ENCODE measurements at places on chromosomes 3 and 15.

GRCh38 chr3:81152156-81152555 lies 609.3 kb downstream of the GBE1 start:
- no peak for DNase-seq

DNA sequence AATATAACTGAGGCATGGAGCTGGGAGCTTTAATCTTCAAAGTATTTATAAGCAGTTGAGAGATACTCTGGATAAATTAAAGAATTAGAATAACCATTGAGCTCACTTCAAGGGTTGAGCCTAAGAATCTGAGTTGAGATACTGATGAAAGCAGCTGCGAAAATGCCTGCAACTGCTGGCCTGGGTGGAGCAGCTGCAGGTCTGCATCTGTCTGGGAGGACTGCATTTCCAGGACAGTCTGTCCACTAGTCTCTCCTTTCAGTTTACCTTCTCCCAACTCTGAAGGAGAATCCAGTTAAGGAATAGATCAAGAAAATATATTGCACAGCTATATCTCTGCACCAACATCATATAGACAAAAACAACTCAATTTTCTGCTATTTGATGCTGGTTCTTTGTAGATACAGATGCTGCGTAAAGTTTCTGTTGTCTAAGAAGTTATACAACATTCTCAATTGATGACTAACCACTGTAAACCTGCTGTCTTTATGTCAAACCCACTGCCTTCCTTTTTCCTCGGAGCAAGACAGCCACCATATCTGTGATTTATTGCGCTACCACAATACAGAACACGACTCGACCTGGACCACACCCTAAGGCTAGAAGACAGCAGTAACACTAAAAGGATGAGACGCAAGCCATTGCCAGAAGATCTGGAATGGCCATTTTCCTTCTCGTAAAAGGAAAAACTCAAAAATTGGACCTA lies 245.1 kb downstream of the MAGI1 start:
- no peak for DNase-seq

DNA sequence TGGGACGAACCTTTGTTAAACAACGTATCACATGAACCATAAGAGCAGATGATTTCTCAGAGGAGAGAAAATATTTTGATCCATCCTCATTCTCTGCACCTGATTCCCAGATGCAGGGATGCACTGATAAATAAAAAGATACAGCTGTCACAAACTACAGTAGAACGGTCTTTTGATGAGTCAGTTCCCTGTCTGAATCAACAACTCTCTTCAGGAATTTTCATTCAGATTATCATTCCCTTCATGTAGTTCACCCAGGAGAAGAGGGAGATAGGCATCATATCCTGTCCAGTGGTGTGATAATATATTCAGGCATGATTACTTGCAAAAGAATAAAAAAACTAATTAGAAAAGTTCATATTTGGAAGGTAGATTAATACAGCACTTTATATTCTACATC lies 521.5 kb downstream of the PYDC2 start:
- no peak for DNase-seq

DNA sequence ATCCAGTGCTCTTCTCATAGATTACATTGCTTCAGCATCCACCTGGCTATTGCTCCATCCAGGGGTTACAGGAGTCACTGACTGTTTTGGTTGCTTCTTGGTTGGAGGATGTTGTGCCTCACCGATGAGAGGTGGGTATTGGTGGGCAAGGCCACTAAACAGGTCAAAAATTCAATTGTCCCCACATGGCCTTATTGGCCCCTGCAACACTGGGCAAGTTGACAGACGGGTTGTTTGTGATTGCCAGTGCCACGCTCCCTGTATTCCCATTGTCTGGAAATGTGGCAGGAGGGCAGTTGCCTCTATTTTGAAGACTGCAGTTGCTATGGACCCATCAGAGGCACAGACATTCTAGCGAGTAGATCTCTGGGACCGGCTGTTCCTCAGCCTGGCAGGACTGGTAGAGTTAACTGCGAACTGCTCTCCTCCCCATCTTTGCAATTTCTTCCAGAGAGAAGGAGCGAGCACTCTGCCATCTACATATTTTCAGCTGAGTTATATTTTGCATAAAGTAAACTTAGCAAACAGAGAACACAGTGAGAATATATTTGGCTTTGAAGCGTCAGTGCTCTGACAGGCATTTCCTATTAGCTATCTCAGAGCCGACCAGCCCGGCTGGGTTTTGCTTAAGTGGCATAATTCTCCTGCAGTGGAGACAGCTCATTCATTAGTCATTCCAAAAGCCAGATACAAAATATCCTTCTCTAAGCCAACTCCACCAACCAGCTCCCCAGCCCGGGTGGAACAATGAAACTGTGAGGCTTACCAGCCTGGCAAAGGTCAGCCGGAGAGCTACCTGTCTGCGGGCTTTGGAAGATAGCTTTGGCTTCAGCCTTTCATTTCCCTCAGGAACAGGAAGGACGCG lies 26.0 kb upstream of the MAGEF1 start:
- DNase-seq: peak; percentile 59

GRCh38 chr3:192919901-192920300 lies 2.2 kb upstream of the MB21D2 start:
- no peak for DNase-seq

DNA sequence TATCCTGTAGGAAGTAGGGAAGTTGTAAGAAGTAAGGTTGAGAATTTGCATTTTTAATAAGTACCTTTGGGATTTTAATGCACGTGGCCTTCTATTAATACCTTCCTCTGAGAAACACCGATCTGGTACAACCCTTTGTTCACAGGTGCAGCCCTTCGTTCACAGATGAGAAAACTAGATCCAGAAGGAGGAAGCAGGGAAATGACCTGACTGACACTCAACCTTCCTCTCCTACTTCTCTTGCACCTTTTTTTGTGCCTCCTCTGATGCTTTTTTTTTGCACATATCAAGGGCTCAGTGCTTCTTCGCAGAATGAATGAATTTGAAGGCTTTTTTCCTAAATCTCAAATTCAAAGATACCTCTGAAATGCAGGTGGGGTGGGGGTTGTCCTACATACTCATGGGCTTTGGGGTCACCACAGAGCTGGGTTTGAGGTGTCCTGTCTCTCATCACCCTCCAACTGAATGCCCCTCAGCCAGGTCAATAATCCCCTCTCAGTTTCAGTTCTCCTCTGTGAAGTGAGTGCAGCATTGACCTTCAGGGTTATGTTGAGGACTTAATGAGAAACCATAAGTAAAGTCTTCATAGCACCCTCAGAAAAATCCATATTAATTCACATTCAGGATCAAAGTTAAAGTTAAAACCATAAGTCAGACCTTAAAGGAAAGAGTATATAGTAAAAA lies 161.5 kb upstream of the CTNNB1 start:
- DNase-seq: no peak

DNA sequence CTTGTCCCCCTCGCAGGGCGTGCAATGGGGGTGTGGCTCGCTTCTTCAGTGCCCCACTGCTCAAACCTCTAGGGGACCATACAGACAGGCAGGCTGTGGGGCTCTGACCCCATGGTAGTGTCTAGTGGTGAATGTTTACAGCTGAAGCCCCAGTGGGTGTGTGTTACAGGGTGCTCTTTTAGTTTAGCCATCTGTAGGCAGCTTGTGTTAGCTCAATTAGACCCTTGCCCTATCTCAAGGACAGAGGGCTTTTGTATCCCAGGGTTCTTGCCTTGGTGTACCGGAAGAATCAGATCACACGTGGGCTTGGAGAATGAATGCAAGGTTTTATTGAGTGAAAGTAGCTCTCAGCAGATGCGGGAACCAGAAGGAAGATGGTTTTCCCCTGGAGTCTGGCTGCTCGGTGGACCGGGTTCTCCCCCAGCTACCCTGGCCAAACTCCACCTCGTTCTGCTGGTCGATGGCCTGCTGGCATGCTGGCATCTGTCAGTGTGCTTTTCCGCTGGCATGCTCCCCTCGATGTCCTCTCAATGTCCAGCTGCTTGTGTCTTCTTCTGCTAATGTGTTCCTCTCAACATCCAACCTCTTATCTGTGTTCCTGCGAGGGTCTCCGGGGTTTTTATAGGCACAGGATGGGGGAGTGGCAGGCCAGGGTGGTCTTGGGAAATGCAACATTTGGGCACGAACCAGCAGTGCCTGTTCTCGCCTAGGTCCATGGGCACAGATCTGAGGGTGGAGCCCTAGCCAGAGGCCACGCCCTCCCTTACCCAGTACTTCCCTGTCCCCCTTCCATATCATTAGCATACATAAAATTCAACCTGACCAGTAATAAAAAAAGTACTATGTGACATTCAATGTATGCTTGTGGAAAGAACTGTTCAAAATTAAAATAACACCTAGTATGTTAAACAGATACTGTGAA lies 6.6 kb downstream of the SPCS1 start:
- DNase-seq: no peak

GRCh38 chr15:98397419-98397818 lies 250.9 kb upstream of the IGF1R start:
- no peak for DNase-seq

DNA sequence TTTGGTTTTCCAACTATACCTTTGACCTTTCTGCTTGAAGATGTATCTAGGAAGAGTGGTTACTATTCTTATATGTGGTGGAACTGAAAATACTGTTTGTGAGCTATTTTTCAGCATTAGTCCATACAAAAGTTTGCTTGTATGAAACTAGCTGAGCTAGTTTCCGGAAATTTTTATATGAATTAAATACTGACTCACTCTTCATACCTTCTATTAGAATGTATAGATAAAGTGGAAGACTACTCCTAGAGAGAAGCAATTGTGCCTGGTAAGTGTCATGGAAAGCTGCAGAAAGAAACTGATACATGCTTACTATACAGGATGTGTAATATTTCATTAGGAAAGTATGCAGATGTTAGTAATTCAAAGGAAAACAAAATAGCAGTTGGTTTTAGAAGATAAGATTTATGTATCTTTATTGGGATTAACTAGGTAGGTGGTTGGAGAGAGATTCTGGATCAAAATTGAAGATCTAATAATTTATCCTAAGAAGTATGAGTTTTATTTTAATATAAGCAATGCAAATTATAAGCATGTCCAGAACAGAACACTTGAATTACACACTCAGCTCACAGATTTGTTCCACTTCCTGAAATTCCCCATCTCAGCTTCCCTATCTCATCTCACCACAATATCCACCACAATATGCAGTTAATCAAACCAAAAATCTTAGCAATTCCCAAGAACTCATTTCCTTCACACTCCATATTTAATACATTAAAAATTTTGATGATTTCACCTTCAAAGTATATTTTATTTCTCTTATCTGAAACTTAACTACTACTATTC lies 82.8 kb downstream of the BCHE start:
- no peak for DNase-seq

DNA sequence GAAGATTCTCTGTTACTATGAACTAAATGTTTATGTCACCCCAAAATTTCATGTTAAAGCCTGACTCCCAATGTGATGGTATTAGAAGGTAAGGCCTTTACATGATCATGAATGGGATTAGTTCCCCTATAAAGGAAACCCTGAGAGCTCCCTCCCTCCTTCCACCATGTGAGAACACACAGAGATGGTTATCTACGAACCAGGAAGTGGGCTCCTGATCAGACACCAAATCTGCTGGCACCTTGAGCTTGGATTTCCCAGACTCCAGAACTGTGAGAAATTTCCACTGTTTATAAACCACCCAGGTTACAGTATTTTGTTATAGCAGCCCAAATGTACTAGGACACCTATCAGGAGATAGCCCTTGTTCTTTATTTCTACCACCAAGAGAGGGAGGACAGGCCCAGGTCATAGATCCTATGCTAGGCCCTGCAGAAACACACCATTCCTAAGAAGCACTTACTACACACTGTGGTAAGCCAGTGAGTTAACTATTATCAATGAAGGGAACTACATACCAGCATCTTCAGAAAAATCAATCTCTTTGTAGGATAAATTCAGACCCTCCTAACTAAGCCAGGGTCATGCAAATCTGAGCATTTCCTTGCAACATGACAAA lies 59.0 kb downstream of the PRKAR2A start:
- no peak for DNase-seq

GRCh38 chr3:155502630-155503029 lies 209.1 kb upstream of the STRIT1 start:
- DNase-seq: no peak

DNA sequence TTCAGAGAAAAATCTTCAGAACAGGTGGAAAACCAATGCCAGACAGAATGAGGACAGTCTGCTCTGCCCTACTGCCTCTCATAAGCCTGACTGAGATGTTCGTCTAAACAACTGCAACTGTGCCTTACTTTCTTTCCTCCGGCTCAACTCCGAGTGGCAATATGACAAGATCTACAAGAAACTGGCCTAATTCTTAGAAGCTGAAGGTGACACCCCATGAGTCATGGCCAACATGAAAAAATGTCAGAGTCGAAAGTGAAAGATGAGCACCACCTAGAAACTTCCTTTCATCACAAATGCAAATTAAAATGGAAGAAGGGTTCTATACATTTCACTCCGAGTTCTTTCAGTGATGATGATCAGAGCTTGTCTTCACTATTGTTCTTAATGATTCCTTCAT lies 12.9 kb downstream of the PCYT1A start:
- DNase-seq: no peak

DNA sequence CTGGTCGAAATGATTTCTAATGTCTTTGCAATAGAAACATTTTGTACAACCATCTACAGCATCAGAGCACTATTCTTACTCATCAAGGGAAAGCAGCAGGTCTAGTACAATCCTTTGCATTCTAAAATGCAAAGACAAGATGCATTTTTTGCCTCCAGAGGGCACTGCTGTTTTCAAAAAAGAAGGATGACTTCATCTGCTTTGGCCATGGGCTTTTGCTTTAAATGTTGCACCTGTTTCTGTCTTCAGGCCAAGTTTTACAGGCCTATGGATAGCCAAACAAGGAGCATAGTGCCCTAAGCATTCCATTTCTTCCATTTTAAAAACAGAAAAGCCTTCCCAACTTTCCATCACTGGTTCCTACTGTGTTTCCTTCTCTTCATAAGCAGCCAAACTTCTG lies 3.4 kb downstream of the PARP9 start:
- DNase-seq: peak; percentile 89

GRCh38 chr3:39275963-39276593 lies 3.8 kb downstream of the CX3CR1 start:
- DNase-seq: no peak

DNA sequence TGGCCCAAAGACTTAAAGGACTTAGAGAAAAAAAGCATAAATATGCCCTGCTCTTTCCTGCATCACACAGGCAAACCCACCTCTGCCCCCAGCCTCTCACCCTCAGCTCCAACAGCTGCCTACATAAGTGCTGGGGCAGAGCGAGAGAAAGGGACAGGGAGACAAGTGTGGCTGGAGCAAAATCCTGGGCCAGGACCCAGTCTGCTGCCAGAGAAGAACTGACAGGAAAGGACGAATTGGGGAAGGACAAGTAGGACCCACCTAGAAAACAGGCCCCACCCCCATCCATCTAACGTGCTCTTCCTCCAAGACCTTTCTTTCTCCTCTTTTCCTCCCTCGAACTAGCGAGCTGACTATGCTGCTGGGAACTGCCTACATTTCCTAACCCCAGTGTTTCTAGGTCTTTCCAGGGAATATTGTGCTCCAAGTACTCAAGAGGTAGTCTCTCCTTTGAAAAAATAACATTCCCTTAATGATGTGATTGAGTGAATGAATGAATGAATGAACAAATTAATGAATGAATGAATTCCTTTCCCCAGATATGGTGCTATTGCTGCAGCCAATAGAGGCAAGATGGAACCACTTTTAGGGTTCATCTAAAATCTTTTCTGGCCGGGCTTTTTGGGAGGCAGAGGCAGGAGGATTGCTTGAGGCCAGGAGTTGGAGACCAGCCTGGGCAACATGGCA lies 18.4 kb downstream of the IGDCC4 start:
- DNase-seq: no peak
